ENCODE measurements at places on chromosomes 3 and 15.

DNA sequence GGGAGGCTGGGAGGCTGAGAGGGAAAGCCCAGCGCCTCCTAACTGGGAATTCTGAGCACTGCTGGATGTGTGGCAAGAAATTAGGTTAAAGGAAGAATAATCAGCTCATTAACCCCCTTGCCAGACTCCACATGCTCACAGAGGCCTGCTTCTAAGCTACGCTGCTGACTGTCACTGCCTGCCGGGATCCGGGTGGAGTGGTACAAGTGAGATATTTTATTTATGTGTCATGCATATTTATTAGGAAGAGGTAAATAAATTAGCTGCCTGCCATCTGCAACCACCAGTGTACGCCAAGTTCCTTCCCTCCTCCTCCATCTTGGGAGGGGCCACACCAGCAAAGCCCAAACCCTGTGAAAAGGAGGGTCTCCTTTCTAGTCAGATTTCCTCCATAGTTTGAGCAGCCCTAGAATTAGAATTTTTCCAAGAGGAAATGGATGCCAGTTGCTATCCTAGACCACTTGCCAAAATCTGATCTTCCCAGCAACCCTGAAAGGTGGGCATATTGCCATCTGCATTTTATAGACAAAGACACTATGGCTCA is 43.5 kb upstream of the GRIP2 start:
- DNase-seq: peak; percentile 47

GRCh38 chr3:45962033-45962432 is 18.8 kb downstream of the CXCR6 start:
- DNase-seq: no peak

DNA sequence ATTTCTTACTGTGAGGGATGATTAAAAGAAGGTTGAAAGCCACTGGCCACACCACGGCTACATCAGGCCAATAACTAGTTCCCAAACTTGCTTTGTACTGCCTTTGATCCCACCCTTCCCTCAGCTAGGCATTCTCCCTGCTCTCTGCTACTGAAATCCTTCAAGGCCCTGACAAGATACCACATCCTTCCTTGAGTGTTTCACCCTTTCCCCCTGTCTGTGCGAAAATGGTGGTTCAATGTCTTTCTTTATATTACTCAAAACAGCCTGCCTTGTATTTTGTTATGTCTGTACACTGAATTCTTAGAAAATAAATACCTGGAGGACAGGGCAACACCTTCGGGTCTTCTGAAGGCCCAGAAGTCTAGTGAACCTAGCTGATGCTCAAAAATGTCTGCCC is 932 bp upstream of the VPS8 start:
- no peak for DNase-seq

DNA sequence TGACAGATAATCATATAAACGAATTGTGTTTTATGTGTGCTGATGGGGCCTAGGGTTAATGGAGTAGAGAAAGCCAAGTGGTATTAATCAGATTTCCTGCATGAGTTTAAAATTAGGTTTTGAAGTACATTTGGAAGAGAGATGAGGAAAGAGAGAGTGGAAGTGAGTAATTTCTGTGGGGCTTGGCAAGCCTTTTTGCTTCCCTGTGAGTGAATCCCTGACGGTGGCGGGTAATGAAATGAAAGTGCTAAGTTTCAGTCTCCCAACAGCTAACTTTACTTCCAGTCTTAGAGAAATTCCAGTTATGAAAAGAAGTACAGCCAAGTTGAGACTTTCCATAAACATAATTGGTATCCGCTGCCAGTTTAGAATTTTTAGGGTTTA is 139.4 kb downstream of the BBX start:
- peak; percentile 80 for DNase-seq

DNA sequence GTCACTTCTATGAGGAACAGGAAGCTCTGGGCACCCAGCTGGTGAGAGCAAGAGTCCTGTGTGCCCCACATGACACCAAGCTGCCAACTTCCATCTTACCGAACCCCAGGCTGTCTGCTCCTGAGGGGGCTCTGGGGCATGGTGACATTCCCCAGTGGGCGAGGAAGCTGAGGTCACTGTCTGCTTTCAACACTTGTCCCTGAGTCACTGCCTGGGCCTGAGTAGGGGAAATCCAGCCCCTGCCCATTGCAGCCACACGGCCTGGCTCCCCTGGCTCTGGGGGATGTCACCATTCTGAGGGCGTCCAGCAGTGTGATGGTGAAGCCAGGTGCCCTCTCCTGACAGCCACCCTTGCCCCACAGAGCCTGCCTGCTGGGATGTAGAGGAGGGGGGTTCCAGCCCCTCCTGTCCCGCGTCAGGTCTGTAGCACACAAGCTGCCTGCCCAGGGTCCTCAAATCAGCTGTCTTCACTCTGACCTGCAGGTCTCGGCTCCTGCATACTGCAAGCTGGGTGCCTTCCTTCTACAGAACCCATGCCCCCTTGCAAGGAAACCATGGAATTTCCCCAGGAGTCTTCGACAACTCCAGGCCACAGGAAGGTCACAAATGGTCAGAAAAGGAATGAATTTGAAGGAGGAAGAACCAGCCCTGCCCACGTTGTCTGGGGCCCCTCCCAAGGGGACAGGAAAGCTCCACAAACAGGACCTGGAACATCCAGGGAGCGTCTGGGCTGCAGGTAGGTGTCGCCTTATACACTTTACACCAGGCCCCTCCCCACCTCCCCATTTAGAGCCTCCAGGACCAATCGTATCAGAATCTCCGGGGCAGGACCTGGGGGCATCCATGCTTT is 69.9 kb upstream of the GATM start:
- DNase-seq: no peak

- DNase-seq: no peak
These were observed 70.2 kb upstream of the GADL1 start for GRCh38 chr3:30964612-30965011.

- peak; percentile 46 for DNase-seq
These were observed 341.4 kb downstream of the NAALADL2 start for GRCh38 chr3:175200391-175201095.

GRCh38 chr15:35618260-35619188 is 72.6 kb upstream of the DPH6 start:
- DNase-seq: no peak

GRCh38 chr3:4778119-4778518 is 201.1 kb upstream of the BHLHE40 start:
- no peak for DNase-seq

DNA sequence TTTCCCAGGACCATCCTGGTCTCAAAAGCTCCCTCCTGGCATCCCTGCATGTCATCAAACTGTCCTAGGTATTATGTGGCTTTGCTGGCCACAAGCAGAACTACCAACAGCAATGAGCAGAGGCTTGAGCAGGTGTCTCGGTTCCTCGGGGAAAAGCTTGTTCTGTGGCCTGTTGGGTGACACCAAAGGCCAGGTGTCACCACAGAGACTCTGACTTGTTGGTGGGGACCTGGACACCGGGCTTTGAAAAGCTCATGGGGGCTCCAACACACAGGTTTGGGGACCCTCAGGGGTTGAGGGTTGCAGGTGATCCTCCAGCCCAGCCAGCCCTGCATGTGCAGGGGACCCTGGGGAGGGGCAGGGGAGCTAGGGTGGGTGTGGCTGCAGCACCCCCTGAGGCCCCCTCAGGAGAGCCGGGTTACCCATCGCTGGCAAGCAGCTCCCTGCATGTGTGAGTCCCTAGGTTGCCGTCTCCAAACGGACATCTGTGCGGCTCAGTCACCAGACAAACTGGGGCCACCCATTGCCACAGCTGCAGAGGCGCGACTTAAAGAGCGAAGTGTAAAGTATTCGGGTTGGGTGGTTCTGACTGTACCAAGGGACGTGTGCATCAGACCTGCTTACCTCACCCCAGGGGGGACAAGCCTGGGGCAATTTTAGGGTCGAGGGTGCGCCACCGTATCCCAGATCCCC is 140.1 kb downstream of the CHSY1 start:
- DNase-seq: no peak

DNA sequence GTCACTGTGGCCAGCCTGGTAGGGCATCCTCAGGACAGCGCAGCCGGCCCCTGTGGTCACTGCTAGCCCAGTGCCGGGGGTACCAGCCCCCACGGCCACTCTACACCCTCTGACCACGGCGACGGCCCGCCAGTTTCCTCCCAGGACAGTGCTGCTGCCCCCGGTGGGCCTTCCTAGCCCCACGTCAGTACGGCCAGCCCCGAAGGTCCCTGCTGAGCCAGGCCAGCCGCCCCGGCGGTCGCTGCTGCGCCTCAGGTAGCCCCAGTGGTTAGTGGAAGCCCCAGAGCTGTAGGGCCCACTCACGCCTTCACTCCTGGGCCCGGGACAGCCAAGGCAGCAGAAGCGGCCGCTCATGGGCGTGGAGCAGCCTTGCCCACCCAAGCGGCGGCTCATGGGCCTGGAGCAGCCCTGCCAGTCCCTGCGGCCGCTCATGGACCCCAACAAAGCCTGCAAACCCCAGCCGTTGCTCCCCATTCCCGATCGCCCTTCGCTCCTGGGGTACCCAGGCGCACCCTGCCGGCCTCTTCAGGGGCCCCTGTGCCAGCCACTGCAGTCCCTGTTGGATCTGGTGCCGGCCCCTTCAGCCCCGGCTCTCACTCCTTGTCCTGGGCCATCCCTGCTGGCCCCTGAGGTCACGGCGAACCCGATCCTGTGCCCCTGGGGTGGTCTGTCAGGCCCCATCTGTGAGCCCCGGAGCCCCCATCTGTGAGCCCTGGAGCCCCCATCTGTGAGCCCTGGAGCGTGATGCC is 9.5 kb upstream of the ROPN1B start:
- DNase-seq: no peak

GRCh38 chr3:36700537-36701248 is 63.7 kb downstream of the DCLK3 start:
- DNase-seq: peak; percentile 78

- peak; percentile 58 for DNase-seq
These were observed 766.8 kb downstream of the TBL1XR1 start for GRCh38 chr3:176430244-176431037.

GRCh38 chr3:182789371-182789770 is 3.9 kb upstream of the ATP11B start:
- no peak for DNase-seq

- DNase-seq: peak; percentile 23
These were observed 5.8 kb downstream of the TLE3 start for GRCh38 chr15:70091726-70092463.

GRCh38 chr15:90681480-90681879 is 35.7 kb upstream of the BLM start:
- DNase-seq: peak; percentile 85

GRCh38 chr15:69319384-69320375 is 21.0 kb downstream of the PAQR5 start:
- no peak for DNase-seq
